ENCODE measurements at places on chromosomes 7 and 10. TPM values are rescaled to one million over a fixed set of nuclear protein-coding genes. Genes with fewer than 3 reads are reported as not detected.

GRCh38 chr7:70042533-70042932 is 444.3 kb downstream of the AUTS2 start:
- H3K4me3 ChIP-seq: no peak overlapping the region
- H3K36me3 ChIP-seq: no peaks in the 10 kb centered on the region
- DNase-seq: no peak
- H3K4me1 ChIP-seq: no peaks in the 10 kb centered on the region
- H3K27me3 ChIP-seq: no peaks in the 10 kb centered on the region
- H3K27ac ChIP-seq: no peak overlapping the region

- peaks cover 8% of the 10 kb centered on the region for H3K4me1 ChIP-seq
- H3K4me3 ChIP-seq: no peak overlapping the region
- no peaks in the 10 kb centered on the region for H3K27me3 ChIP-seq
- H3K27ac ChIP-seq: peak overlapping the region; percentile 44
- DNase-seq: no peak
These were observed 117.3 kb downstream of the FANK1 start for GRCh38 chr10:126013489-126014281.

GRCh38 chr10:124180947-124181549 is 87.7 kb upstream of the CHST15 start:
- no peak overlapping the region for H3K27ac ChIP-seq
- no peak overlapping the region for H3K4me3 ChIP-seq
- DNase-seq: peak; percentile 14
- H3K27me3 ChIP-seq: peaks cover 5% of the 10 kb centered on the region
- H3K4me1 ChIP-seq: peaks cover 4% of the 10 kb centered on the region
- no peaks in the 10 kb centered on the region for H3K36me3 ChIP-seq

GRCh38 chr7:43439631-43440401 is 143.1 kb upstream of the STK17A start:
- no peaks in the 10 kb centered on the region for H3K36me3 ChIP-seq
- no peaks in the 10 kb centered on the region for H3K4me1 ChIP-seq
- H3K27ac ChIP-seq: no peak overlapping the region
- H3K27me3 ChIP-seq: peaks cover 6% of the 10 kb centered on the region

DNA sequence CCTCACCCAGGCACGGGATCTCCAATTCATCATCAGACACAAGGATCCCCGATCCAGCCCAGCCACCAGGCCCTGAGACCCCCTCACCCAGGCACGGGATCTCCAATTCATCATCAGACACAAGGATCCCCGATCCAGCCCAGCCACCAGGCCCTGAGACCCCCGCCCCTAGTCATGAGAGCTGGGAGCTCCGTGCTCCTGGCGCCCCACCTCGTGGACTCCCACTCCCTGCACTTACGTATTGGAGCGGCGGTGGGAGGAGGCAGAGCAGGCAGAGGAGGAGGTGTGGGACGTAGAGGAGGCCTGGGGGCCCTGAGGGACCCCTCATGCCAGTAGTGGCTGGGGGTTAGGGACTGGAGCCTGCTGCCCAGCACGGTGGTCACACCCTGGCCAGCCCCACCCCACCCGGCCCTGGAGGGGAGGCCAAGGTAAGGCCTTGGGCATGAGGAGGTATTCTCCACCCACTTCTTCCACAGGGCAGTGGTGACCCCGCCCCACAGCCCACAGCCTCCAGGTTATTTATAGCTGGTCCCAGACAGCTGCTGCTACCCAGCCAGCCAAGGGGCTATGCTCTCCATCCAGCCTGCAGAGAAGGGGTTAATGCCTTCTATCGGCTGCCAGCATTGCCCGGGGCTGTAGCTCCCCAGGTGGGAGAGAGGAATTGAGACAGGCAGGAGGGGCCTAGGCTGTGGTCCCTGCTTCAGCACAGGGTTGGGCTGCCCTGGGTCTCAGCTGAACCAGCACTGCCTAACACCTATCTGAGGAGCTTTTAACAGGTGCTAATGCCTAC is 17.6 kb upstream of the CRHR2 start:
- H3K4me1 ChIP-seq: peaks cover 19% of the 10 kb centered on the region
- H3K36me3 ChIP-seq: no peaks in the 10 kb centered on the region
- no peak for DNase-seq
- peaks cover 3% of the 10 kb centered on the region for H3K27me3 ChIP-seq
- H3K4me3 ChIP-seq: no peak overlapping the region

- peaks cover 30% of the 10 kb centered on the region for H3K4me1 ChIP-seq
- H3K4me3 ChIP-seq: peak overlapping the region; percentile 94
- H3K36me3 ChIP-seq: peaks cover 13% of the 10 kb centered on the region
- no peaks in the 10 kb centered on the region for H3K27me3 ChIP-seq
These were observed 2.4 kb upstream of the ARID5B start for GRCh38 chr10:61899069-61899531.

DNA sequence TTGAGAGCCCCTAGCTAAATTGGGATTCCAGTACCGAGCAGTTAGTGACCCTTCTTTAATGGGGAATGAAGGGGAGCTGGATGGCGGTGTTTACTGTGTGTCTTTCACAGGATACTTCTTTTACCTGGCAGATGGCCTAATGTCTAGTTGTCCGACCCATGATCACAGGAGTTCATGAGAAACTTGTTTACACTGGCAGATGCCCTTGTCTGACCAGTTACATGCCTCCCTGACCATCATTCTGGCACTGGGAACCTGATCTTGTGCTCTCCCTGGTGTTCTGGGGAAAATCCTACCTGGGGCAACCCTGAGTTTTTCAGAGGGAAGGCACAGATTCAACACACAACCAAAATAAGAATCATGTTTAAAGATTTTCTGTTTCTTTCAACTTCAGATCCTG is 120.1 kb upstream of the SLC13A1 start:
- H3K27me3 ChIP-seq: no peaks in the 10 kb centered on the region
- no peak overlapping the region for H3K27ac ChIP-seq
- DNase-seq: no peak

DNA sequence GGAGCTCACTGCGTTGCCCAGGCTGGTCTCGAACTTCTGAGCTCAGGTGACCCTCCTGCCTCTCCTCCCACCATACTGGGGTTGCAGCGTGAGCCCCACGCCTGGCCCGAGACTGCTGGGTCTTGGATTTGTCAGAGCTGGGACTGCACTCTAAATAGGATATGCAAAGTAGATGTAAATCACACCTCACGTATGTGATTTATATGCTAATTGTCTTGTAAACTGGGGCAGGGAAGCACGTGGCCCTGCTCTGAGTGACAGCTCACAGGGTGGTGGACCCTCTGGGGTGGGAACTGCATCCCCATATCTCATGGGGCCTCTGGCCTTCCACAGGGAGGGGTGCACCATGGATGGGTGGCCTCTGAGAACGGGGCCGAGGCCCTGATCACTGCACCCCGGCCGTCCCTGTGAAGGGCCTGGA is 34.1 kb downstream of the GET4 start:
- no peak for DNase-seq
- no peak overlapping the region for H3K27ac ChIP-seq
- H3K4me1 ChIP-seq: peaks cover 9% of the 10 kb centered on the region
- H3K36me3 ChIP-seq: no peaks in the 10 kb centered on the region

- H3K27me3 ChIP-seq: no peaks in the 10 kb centered on the region
- no peaks in the 10 kb centered on the region for H3K36me3 ChIP-seq
- peaks cover 41% of the 10 kb centered on the region for H3K4me1 ChIP-seq
These were observed 9.8 kb downstream of the ARHGAP12 start for GRCh38 chr10:31918671-31919409.

DNA sequence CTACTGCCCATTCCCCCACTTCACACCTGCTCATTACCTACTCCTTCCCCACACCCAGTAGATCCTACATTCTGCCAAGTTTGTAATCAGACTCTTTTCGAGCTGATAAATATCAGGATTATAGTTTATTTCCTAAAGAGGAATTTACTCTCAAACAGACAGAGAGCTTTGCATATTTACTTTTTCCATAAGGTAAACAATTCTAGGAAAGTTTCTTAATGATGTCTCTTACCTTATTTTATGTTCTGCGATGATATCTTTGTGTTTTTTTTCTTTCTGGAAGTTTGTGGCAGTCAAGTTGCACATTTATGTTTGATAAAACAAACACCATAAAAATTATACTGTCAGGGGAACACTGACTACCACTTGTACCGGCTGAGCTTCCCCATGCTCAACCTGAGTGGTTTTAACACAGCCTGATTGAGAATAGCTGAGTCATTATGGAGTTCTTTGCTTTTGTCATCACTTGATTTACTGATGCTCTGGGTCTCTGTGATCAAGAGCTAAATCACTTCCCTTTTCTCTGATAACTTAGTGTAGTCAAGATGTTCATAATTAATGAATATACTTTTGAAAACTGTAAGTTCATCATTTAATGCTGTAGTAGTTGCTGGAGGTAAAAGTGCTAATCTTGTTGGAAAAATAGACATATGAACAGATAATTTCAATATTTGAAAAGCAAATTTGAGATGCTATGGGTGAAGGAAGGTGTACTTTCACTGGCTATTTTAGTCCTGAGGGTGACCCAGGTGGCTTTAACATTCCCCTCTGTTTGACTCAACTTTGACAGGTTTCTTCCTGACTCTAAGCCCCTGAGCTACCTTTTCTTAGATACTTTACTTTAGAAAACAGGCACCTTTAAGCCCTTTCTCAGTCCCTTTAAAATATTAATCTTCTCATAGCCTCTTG is 1034.5 kb upstream of the LRRTM3 start:
- no peaks in the 10 kb centered on the region for H3K27me3 ChIP-seq
- H3K4me1 ChIP-seq: no peaks in the 10 kb centered on the region
- H3K27ac ChIP-seq: no peak overlapping the region
- H3K4me3 ChIP-seq: no peak overlapping the region
- no peaks in the 10 kb centered on the region for H3K36me3 ChIP-seq

- H3K36me3 ChIP-seq: no peaks in the 10 kb centered on the region
- no peak for DNase-seq
- no peak overlapping the region for H3K27ac ChIP-seq
- no peaks in the 10 kb centered on the region for H3K4me1 ChIP-seq
These were observed 60.1 kb downstream of the ASB13 start for GRCh38 chr10:5606321-5606720.

- H3K4me1 ChIP-seq: no peaks in the 10 kb centered on the region
- H3K36me3 ChIP-seq: no peaks in the 10 kb centered on the region
- H3K4me3 ChIP-seq: no peak overlapping the region
These were observed 144.1 kb downstream of the C10orf105 start for GRCh38 chr10:71575451-71575850.

- peaks cover 10% of the 10 kb centered on the region for H3K36me3 ChIP-seq
- H3K27me3 ChIP-seq: no peaks in the 10 kb centered on the region
- no peak overlapping the region for H3K4me3 ChIP-seq
- H3K4me1 ChIP-seq: peaks cover 22% of the 10 kb centered on the region
- no peak overlapping the region for H3K27ac ChIP-seq
- no peak for DNase-seq
These were observed 101.2 kb upstream of the EFCAB10 start for GRCh38 chr7:105682341-105683060.

DNA sequence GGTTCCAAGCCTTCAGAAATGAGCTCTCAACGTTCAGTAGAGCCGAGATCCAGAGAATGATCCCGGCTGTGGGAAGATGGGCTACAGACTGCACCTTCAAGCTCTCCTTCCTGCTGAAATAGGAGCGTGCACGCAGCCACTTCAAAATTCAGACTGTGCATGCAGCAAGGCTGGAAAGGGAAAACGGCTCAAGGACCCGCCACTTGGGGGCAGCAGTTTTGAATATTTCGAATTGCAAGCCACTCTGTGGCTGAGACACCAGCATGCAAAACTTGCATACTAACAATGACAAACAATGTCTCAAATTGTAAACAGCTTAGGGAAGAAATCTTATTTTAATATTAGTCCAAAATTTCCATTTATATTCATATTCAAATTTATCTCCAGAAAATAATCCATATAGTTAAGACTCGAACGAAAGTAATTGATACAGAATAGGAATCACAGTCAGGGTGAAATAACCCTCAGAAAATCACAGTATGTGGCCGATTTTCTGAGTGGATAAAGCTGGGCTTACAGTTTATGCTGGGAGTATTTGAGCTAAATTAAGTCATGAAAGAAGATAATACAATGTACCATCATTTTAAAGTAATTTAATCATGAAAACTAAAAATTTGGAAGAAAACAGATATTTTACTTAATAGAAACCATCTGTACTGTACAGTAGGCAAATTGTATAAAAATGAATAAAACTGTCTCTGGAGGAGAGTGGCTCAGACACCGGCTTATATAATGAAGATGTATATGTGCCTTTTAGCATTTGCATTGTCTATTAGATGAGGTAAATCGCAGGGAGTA is 137.9 kb upstream of the MKI67 start:
- H3K27me3 ChIP-seq: peaks cover 31% of the 10 kb centered on the region
- no peaks in the 10 kb centered on the region for H3K4me1 ChIP-seq
- no peak overlapping the region for H3K4me3 ChIP-seq
- peak; percentile 58 for DNase-seq

DNA sequence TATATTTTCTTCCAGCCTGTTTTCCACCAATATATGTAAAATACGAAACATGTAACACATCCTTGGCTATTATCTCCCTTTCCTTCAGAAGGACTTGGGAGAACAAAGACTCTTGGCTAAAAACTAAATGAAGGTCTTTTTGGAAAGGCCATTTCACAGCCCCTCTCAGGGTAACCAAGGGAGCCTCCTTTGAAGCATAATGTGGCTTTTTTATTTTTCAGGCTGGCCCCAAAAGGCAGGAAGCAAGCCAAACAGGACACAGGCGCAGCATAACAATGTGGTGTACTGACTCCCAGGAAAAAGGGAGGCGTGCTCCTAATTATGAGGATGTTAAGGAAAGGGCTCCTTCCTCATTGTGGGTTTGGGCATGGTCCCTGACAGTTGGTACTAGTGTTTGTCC is 30.3 kb upstream of the CCSER2 start:
- H3K27me3 ChIP-seq: peaks cover 20% of the 10 kb centered on the region
- DNase-seq: no peak
- H3K27ac ChIP-seq: no peak overlapping the region
- peaks cover 23% of the 10 kb centered on the region for H3K4me1 ChIP-seq
- H3K36me3 ChIP-seq: no peaks in the 10 kb centered on the region

- H3K27ac ChIP-seq: no peak overlapping the region
- peaks cover 10% of the 10 kb centered on the region for H3K27me3 ChIP-seq
- H3K4me3 ChIP-seq: no peak overlapping the region
- H3K36me3 ChIP-seq: no peaks in the 10 kb centered on the region
- no peak for DNase-seq
These were observed 149.6 kb upstream of the PRPS1L1 start for GRCh38 chr7:18177129-18177814.

Gene BUB3
- 266 TPM for total RNA-seq

Gene DIP2C
- 0.76 TPM for total RNA-seq

Gene KAZALD1
- 0.53 TPM for total RNA-seq

Gene GRM3
- not detected for total RNA-seq

Gene NKX2-3
- total RNA-seq: not detected

Gene FXYD4
- total RNA-seq: not detected

Gene KCNK18
- not detected for total RNA-seq

Gene PARP12
- 151 TPM for total RNA-seq

Gene AKR1D1
- not detected for total RNA-seq

Gene PLEKHS1
- 0.08 TPM for total RNA-seq

Gene CTBP2
- total RNA-seq: 0.15 TPM

Gene GBX1
- not detected for total RNA-seq

Gene HOXA10
- not detected for total RNA-seq
